Right cardiac atrium (tissue), 5 donors: ENCODE measurements at places on chromosomes 5 and 9. TPM values are rescaled to one million over a fixed set of nuclear protein-coding genes. Genes with fewer than 3 reads are reported as not detected.
A peak's percentile ranks its signal among the peaks of the same experiment; 100 is the strongest.

NTNG2 gene
- 27.4 TPM for total RNA-seq

TNFSF8 gene
- total RNA-seq: 0.40 TPM

AK6 gene
- total RNA-seq: 38.0 TPM

SPINK6 gene
- total RNA-seq: not detected

FAM174A gene
- 21.2 TPM for total RNA-seq

CCNO gene
- not detected for total RNA-seq

S1PR3 gene
- total RNA-seq: 37.9 TPM

PCDHB3 gene
- total RNA-seq: 0.94 TPM

KIF4B gene
- total RNA-seq: 0.08 TPM

GRCh38 chr5:157658893-157659292, 6.7 kb upstream of the SOX30 start:
- no peak for DNase-seq

DNA sequence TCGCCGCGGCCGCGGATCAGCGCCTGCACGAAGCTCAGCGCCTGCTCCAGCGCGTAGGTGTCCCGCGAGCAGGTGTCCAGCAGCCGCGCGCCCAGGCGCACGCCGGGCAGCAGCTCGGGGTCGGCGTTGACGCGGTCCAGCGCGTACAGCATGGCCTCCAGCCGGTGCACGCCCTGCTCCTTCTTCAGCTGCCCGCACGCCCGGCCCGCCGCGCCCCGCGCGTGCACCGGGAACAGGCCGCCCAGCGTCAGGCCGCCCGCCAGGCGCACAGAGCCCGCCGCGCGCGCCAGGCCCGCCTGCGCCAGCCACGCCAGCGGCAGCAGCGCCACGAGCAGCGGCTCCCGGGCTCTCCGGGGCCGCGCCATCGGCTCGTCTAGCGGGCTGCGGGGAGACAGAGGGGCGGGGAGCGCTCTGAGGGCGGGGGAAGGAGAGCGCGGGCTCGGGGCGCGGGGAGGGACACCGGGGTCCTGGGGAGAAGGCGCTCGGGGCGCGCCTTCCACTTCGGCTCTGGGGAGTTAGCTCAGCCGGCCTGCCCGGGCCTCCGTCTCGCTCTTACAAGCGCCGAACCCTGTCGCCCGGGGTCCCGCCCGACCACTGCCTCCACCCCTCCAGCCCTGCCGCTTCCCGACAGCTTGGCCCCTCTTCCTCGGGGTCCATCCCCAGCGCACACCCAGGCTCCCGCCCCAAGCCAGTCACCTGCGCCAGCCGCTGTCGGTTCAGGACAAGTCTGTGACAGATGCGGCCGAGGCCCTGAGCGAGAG, at the start of gene GRM6:
GRM6 (minus strand) TSS at position 741 of the 761 bp plus-strand sequence; CDS start at position 365, 376 bp downstream.
- DNase-seq: no peak

DNA sequence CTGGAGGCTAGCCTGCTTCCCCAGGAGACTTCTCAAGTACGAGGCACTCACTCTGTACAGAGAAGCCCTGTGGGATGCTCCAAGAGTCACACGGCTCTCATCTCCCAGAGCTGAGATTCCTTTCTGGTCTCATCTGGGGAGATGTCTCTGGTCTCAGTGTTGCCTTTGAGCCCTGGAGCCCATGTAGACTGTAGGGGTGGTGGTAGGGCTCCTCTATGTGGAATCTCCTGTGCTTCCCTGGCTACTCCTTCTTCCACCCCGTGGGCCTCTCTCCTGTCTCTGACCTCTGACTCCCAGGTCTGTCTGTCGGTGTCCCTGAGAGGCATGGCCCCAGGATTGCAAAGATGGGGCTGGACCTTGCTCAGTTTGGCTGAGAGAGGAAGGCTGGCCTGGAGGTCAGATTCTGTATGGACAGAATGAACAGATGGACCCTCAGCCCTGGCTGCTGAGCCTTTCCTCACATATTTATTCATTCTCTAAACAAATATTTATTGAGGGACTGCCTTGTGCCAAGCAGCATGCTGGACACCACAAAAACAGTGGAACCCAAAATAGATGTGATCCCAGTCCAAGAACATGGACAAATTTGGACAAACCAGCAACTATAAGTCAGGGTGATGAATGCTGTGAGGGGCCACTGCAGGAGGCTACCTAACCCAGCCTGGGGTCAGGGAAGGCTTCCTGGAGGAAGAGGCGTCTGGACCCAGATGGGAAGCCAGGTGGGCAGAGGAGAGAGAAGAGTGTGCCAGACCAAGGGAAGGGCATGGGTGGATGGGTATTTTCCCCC, 2.6 kb downstream of the CCL19 start:
- DNase-seq: no peak

DNA sequence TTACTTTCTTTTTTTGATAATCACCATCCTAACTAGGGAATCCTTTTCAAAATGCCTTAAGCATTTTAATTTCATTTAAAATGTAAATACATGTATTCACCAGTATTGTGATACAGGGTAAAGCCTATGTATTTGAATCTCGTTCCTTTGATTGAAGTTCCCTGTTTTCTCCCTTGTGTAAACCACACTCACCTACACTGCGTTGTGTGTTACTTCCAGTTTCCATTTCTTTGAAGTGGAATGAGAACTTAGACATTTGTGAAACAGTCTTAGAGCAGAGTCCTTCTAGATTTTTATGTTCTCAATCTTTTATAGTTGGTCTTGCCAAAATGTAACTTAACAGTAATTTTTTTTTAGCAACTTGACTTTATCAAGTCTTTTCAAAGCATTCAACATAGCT, 101.4 kb downstream of the ZNF462 start:
- no peak for DNase-seq

DNA sequence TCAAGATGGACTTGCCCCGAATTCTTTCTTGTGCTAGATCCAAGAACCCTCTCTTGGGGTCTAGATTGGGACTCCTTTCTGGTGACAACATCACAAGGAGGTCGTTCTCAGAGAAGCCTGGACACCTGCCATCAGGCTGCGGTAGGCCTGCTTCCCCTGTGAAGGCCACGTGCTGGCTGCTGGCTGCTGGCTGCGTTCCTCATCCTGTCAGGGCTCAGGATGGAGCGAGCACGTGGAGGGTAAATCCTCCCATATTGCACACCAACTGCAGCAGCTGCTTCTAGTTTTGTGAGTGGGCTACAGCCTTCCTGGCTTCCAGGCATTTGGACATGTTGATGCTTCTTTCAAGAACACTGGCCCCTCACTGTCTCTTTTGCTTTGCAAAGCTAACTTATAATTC, 95.6 kb downstream of the HSPA4 start:
- DNase-seq: no peak

DNA sequence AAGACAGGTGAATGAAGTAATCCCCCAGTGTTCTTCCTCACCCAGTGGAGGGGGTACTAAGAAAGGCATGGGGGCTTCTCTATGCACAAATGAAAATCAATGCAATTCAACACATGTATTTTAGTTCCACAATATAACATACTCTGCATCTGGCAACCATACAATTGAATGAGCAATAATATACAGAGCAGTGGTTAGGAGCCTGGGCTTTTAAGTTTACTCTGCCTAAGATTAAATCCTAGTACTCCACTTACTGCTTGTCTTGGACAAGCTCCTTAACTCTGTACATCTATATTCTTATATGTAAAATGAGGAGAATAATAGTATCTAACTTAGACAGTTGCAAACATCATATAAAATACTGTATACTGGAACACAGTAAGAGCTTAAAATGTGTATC, 195.4 kb upstream of the TRIM32 start:
- DNase-seq: no peak

GRCh38 chr5:148569948-148570347, 84.4 kb downstream of the HTR4 start:
- DNase-seq: no peak

DNA sequence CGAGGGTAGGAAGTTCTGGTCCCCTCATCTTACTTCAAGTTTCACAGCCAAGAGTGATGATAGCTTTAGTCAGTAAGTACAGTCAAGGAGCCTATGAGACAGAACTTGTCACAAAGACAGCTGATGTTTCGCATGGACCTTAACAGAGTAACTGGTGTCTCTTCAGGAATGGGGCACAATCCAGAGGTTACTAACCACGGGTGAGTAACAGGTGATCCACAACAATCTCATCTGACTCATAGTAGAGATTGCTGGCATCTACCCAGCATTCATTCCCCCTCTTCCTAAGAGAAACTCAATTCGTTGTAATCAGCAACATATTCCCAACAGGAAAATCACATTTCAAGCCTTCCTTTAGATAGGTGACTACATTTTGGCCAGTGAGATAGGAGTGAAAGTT, 126.7 kb downstream of the SNX18 start:
- no peak for DNase-seq

DNA sequence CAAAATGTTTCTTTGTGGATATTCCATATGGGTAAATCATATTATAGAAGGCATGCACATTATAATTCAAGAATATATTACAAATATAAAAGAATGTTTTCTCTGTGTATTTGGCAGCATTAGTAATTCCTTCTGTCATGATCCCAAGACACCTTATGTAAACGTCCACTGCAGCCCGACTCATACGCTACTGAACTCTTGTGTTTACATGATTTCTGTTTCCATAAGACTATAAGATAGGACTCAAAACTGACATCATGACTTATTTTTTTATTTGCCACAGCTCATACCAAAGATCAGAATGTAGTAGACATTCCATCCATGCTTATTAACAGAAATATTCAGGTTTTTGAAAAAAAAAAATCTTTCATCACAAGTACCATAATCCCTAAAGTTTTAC, 234.1 kb downstream of the AP3B1 start:
- DNase-seq: no peak

DNA sequence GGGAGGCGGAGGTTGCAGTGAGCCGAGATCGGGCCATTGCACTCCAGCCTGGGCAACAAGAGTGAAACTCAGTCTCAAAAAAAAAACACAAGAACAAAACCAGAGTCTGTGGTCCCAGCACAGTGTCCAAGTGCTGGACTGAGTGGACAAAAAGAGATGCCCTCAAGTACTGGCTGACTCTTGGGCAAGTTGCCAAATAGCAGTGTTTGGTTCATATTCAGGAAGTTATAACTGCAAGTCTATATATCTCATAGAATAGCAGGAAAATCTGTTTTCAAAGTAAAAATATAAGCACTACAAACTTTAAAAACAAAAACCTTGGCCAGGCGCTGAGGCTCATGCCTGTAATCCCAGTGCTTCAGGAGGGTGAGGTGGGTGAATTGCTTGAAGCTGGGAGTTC, 7.3 kb downstream of the HABP4 start:
- no peak for DNase-seq

- no peak for DNase-seq
These were observed 9.6 kb downstream of the LAMC3 start for GRCh38 chr9:131018621-131019020.

DNA sequence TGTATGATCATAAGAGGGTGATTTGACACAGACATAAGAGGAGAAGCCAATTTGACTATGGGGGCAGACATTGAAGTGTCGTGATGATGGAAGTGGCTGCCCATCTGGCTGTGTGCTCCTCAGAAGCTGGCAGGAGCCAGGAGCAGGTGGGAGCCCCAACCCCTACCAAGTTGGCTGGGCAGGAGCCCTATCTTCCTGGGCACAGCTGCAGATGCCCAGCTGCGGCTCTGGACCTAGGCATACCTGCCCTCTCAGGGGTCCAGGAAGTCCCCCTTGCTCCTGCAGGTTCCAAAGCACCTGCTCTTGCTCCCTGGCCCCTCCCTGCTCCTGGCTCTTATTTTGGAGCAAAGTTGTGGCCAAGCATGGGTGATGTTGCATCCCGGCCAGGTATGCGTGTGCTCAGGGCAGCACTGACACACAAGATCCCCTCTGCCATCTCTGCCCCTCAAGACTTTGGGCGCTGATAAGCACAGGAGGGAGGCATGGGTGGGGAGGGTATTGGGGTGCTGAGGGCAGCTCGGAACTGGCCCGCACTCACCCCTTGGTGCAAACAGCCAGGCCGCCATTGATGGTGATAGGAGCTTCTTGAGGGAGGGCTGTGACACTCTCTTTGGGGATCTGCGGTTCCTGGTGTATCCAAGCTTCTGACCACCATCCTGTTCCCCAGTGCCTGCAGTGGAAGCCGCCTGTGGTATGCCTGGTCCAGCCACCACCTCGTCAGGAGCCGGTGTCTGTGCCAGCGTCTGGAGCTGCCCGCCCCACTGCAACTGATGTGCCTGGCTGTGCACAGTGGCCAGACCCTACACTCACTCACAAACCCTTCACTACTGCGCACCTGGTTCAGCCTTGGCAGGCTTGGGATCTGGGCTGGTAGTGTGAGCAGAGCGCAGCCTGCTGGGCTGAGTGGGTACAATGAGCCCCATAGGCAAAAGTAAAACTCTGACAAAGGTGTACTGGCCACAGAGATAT, 230.9 kb downstream of the CDH9 start:
- DNase-seq: no peak

DNA sequence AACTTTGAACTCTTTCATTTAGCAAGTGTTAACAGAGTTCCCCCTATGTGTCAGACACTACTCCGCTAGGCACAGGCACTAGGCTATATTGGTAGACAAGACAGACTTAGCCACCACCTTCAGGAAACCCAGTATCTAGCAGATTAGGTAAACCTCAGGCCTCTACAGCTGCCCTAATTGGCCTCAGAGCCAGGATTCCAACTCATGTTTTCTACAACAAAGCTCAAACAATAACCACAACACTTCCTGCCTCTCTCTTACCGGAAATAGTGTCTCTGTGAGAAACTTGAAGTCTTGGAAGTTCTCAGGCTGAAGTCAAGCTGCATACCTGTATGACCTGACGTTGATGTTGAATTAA, 116.6 kb upstream of the SLC44A1 start:
- no peak for DNase-seq

DNA sequence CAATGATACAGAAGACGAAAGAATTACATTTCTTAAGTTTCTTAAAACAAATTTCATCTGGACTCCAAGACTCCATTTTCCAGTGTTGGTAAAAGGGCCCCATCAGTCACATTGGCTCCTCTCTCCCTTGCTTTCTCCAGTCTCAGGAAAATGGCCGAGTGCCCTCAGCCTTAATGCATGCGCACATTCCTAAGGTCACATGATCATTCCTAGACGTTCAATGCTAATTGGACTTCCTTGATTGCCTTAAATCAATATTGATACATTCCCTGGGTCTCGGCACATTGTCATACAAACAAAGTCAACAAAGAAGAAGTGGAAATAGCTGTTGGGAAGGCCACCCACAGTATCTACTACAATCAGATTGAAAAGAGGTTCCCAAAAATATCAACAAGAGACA, 413.6 kb upstream of the GRAMD2B start:
- DNase-seq: no peak

GRCh38 chr5:127564002-127564769, 46.7 kb downstream of the PRRC1 start:
- no peak for DNase-seq

DNA sequence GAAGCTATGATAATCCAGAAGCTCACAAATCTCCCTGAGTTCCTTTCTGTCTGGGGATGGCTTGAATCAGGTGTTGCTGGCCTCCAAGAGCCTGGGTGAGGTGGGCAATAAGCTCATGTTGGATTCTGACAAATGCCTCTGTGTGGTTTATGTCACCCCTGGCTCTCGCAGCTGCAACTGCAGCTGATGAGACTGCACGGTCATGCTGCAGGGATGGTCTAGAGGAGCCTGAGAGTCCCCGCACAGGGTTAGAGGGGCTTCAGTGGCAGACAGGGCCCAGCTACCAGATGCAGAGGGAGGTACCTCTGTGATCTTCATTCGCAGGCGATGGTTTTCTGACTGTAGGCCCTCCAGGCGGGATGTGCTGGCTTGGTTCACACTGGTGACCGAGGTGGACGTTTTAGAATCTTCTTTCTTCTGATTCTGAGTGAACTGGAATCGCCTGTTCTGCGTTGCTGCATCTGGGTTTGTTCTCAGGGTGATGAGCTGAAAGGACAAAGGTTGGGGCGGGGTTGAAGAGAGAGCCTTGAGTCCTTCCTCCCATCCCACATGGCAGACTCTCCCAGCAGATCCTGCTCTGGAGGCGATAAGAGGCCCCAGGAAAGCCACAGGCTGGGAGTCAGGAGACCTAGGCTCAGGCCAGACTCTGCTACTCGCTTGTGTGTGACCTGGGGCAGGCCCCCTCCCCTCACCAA, 47.6 kb upstream of the TBC1D2 start:
- DNase-seq: no peak

GRCh38 chr9:93127395-93127911, 6.6 kb downstream of the NINJ1 start:
- DNase-seq: peak; percentile 72
